ENCODE measurements at places on chromosomes 4 and X. TPM values are rescaled to one million over a fixed set of nuclear protein-coding genes. Genes with fewer than 3 reads are reported as not detected.
A peak's percentile ranks its signal among the peaks of the same experiment; 100 is the strongest.

GRCh38 chr4:39655876-39656275 lies 17.2 kb upstream of the SMIM14 start:
- DNase-seq, result no peak

GRCh38 chr4:38914854-38915253 lies 47.2 kb downstream of the FAM114A1 start:
- no peak for DNase-seq

SLAIN2 gene
- 38.1 TPM for total RNA-seq

GRCh38 chrX:341541-342101 lies 23.0 kb upstream of the GTPBP6 start:
- no peak for DNase-seq

DNA sequence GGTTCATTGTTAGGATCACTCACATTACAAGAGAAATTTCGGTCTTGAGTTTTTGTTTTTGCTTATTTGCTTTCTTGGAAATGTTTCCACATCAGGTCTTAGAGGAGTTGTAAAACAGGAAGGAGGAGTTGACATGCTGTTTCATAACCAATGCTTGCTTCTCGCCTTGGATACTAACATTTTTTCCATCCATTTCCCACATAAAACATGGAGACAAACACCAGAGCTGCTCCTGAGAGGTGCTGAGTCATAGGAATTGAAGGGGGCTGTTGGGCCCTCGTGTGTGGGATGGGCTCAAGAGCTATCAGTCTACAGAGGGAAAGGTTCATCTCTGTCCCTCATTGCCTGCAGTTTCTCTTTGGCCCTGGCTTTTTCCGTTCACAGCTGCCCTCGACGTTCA lies 29.9 kb downstream of the TBL1X start:
- DNase-seq, result no peak

L1CAM gene
- 94.0 TPM for total RNA-seq

DNA sequence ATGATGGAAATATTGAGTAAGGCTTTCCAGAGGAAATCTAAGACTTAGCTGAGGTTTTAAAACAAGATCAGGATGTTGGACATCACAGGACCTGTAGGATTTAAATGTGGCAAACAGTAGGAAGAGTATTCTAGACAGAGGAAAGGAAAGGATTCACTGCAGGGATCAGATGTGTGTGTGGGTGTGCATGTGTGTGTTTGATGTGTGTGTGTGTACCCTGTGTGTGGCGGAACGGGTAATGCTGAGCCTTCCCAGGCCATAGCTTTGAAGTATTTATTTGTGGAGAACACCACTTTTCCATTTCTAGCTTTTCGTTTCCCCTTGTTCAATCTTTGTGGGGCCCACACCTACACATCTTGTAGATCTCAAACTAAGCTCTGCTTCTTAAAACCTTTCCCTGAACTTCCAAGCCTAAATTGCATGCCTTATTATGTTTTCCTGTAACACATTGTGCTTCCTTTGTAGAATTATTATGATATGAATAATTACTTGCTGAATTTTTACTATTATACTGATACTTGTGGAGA lies 6.9 kb downstream of the GUCY1A1 start:
- DNase-seq, result no peak

DNA sequence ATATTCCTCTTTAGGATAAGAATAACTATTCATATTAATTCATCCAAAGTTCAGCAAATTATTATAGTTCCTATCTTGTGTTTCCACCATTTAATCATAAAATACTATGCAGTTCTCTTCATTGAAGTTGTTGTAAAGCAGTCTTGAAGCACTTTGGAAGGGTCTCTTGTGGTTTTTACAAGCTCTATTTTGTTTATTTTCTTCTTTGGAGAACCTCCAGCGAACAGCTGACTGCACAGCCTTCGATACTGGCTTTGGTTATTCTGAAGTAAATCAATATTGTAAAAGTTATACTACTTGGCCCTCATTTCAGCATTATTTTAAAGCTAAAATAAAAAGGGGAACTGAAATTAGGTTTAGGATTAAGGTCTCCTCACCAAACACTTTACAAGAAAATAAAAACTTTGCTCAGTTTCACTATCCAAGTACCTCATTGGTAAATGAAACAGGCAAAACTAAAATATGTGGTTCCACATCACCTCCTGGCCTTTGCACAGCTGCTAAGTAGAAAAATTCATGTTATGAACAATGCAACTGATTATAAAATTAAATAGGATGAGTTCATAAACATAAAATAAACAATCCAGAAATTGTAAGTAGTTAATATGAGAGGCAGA lies 1629.2 kb upstream of the ADGRL3 start:
- no peak for DNase-seq

DCAF4L1 gene
- not detected for total RNA-seq

DNA sequence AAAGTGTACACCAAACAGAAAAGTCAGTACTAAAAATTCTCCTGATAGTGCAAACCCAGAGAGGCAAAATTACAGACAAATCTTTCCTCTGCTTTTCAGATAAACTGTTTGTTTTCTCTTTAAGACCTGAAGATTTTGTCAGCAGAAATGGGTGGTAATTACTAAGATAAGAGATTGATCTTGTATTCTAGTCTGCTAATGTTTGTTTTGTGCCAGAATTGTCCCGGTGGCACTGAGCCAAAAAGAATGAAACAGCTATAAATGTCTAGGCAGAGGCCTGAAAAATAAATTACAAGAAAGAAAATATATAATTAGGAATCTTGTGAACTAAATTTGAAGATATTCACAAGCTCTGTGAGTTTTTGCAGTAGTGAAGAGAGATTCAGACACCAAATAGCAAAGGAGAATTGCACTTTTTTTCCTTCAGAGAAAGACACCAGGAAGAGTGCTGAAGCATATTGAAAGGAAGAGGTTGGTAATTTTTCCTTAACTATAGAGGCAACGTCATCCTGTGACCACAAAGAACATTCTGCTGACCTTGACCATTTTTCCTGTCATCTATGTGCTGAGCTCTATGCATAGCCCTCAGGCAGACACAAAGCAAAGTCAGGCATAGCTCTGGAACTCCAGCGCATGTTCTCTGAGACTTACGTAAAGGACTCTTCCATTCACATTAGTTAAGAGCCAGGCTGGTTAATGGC lies 314.5 kb upstream of the RASGEF1B start:
- DNase-seq, result peak; percentile 1

DNA sequence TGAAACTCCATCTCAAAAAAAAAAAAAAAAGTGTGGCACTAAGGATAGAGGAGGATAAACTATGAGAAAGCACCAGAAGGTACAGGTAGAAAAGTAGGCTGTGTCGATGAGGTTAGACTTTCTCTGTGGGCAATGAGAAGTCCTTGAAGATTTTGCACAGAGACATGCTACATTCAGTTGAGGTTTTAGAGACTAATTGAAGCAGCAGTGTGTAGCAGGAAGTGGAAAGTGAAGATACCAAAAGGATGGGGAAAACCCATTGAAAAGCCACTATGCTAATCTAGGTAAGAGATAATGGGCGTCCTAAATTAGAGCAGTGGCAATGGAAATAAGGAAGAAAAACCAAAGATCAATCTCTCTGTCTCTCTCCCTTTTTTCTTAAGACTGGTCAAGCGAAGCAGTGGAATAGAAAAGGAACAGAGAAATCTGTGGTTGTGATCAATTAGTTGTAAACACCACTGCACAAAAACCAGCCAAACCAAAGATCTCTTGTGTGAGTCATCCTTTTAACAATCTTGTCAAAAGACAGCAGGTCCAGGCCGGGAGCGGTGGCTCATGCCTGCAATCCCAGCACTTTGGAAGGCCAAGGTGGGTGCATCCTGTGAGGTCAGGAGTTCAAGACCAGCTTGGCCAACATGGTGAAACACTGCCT lies 3.5 kb downstream of the SPINK2 start:
- peak; percentile 15 for DNase-seq

GRCh38 chr4:41362621-41363383 lies 106.1 kb downstream of the UCHL1 start:
- no peak for DNase-seq

CPZ gene
- total RNA-seq, result 3.1 TPM

DNA sequence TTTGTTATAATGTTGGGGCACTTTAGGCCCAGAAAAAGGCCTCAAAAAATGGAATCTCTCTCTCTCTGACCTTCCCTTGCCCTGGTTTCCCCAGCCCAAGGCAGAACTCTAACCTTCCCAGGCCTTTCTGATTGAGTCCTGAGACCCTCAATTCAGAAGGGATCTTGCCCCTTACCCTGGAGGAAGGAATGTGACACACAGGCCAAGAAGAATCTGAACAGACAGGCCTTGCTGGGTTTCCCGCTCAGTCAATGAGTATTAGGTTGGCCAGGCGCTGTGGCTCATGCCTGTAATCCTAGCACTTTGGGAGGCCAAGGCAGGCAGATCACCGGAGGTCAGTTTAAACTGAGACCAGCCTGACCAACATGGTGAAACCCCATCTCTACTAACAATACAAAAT lies 27.6 kb downstream of the ELOVL6 start:
- DNase-seq, result no peak

HAND2 gene
- total RNA-seq, result 0.50 TPM

DNA sequence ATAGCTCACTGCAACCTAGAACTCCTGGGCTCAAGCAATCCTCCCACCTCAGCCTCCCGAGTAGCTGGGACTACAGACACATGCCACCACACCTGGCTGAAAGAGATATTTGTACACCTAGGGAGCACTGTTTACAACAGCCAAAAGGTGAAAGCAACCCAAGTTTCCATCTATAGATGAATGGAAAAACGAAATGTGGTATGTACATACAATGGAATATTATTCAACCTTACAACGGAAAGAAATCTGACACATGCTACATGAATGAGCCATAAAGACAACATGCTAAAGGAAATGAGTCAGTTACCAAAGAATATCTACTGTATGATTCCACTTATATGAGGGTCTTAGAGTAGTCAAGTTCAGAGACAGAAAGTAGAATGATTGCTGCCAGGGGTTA lies 52.2 kb downstream of the ABCG2 start:
- DNase-seq, result no peak

- DNase-seq, result no peak
Measured at GRCh38 chr4:31351695-31352094, 631.5 kb downstream of the PCDH7 start.

ANKRD50 gene
- total RNA-seq, result 33.0 TPM

GRCh38 chr4:141047228-141047884 lies 85.9 kb downstream of the RNF150 start:
- no peak for DNase-seq

GRCh38 chr4:71771613-71772012 lies 12.3 kb downstream of the GC start:
- DNase-seq, result no peak

DNA sequence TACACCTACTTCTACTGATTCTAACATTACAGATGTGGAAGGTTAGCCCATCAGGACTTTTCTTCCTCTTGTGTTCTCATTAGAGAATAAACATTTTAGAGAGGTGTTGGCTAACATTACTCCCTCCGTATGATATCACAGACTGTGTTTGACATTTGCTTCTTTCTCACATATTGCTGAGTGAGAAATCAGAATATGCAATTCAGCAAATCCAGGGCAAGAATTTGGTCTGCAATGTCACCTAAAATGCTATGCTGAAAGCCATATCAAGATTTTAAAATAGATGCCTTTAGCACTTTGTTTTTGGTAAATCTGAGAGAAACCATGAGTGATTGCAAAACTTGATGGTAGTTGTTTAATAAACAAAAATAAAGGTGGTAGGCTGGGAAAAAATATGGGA lies 319.1 kb downstream of the C4orf33 start:
- no peak for DNase-seq

VCX3B gene
- not detected for total RNA-seq

GRCh38 chrX:16002185-16002584 lies 121.2 kb upstream of the GRPR start:
- peak; percentile 55 for DNase-seq

GRIA3 gene
- not detected for total RNA-seq

GRCh38 chr4:121551271-121551670 lies 145.5 kb downstream of the ANXA5 start:
- DNase-seq, result no peak

RNF128 gene
- not detected for total RNA-seq
